AG10803 (cell line): ENCODE measurements at places on chromosomes 7 and 10.

- DNase-seq, result no peak
Measured at GRCh38 chr7:87036985-87037384, 22.5 kb downstream of the ELAPOR2 start.

- DNase-seq, result peak; percentile 39
Measured at GRCh38 chr7:13282377-13282980, 595.0 kb downstream of the ARL4A start.

DNA sequence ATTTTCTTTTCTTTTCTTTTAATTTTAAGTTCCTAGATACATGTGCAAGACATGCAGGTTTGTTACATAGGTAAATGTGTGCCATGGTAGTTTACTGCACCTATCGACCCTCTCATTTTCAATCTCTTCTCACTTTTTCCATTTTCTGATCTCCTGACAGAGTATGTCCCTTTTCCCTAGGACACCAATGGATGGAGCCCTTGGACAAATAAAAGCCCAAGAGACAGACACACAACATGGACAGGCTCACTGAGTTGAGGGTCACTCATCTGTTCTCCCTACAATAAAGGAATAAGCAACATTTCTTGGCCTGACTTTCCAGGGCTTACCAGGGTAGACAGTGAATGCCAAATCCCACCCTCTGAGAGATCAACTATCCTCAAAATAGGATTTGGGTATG lies 15.2 kb upstream of the UBE2D1 start:
- no peak for DNase-seq

- no peak for DNase-seq
Measured at GRCh38 chr10:121087688-121088087, 236.5 kb downstream of the WDR11 start.

DNA sequence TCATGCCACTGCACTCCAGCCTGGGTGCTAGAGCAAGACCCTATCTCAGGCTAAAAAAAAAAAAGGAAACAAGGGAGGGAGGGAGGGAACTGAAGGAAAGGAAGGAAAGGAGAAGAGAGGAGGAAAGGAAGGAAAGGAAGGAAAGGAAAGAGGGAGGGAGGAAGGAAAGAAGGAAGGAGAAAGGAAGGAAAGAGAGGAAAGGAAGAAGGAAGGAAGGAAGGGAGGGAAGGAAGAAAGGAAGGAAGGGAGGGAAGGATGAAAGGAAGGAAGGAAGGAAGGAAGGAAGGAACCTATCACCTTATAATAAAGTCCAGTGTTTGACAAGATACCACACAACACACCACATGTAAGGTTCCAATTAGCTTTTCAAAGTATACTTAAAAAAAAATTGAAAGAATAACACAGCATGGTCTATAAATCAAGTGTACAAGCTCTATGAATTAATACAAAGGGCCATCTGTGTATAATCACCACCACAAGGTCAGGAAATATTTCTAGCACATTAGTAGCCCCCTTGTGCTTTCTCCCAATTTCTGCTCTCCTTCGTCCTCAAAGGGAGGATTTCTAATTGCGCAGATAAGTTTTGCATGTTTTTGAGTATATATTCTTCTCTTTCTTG lies 26.4 kb downstream of the RNF216 start:
- DNase-seq, result no peak

GRCh38 chr10:24349379-24350001 lies 140.6 kb downstream of the KIAA1217 start:
- peak; percentile 30 for DNase-seq

DNA sequence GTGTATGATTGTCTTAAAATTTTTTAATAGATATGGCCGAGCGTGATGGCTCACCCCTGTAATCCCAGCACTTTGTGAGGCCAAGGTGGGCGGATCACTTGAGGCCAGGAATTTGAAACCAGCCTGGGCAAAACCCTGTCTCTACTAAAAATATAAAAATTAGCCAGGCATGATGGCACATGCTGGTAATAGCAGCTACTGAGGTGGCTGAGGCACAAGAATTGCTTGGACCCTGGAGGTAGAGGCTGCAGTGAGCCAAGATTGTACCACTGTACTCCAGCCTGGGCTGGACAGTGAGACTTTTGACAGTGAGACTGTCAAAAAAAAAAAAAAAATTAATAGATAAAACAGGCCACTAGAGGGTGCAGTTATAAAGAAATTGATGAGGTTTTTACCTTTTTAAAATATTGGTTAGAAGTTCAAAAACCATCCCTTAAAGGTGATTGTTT lies 20.5 kb downstream of the NOM1 start:
- peak; percentile 16 for DNase-seq

DNA sequence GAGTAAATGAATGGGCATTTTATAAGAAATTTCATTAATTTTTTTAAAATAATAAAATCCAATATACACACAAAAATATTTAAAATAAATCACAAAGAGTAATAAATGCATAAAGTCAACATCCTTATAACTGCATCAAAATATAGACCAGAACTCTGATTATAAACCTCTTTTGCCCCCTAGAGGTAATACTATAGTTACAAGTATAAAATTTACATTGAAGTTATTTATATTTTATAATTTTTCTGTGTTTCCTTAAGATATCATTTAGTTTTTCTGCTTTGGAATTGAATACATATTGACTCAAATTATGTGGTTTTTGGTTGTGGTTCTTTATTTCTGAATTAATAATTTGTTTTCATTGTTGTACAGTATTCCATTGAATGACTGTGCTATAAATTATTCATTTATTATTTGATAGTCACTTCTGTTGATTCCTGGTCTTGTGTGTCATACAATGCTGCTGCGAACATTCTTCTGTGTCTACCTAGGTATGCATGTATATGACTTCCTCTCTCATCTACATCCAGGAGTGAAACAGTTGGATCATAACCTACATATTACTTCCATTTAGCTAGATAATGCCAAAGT lies 673.6 kb downstream of the IPMK start:
- no peak for DNase-seq

DNA sequence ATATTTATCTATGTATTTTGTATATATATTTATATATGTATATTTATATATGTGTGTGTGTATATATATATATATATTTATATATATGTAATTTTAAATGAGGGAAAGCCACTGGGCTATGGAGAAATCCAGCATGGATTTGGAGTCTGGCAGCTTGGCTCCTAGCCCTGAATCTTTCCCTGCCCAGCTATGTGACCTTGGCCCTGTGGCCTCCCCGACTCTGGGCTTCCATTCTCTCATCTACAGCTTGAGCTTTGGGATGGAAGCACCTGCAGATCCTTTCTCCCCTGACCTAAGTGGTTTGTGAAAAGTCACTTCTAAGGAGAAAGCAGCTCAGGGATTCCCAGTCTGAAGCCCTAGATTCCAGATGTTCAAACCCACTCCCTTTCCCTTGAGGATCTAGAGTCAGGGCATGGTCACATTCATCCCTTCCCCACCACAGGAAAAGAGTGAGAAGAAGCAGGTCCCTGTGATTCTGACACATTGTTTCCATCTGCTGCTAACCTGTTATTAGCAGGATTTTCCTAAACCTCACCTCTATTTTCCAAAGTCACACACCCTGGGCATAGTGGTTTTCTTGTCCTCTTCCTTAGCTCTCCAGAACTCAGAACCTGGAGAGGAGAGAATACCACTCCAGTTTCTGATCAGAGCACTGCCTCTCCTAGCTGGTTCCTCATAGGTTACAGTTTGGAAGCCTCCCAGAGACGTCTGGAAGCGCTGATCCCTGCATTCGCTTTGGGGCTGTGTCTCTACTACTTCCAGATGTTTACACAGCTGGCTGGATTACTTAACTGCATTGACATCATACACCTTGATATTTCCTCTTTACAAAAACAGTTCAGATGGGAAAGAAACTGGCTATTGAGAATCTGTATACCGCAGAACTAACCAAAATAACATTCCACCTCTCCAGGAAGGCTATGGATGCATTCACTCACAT lies 327.5 kb upstream of the ZMIZ1 start:
- peak; percentile 70 for DNase-seq

GRCh38 chr10:124849111-124849773 lies 47.6 kb downstream of the ABRAXAS2 start:
- no peak for DNase-seq

DNA sequence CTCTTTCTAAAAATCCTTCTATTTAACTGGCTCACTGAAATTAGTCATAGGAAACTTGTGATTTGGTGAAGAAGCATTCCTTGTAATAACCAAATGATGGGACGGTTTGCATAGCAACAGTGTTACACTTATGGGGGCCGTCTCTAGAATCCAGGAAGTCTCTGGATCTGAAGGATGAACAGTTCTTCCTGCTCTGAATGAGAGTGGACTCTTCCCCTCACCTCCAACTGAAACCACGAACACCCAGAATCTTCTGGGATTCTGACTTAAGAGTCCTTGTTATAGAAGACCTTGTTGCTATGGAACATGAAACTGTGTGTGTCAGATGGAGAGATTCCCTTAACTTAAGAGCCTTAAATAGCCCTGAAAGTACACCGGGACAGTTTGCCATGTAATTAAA lies 23.2 kb downstream of the NOLC1 start:
- peak; percentile 52 for DNase-seq

DNA sequence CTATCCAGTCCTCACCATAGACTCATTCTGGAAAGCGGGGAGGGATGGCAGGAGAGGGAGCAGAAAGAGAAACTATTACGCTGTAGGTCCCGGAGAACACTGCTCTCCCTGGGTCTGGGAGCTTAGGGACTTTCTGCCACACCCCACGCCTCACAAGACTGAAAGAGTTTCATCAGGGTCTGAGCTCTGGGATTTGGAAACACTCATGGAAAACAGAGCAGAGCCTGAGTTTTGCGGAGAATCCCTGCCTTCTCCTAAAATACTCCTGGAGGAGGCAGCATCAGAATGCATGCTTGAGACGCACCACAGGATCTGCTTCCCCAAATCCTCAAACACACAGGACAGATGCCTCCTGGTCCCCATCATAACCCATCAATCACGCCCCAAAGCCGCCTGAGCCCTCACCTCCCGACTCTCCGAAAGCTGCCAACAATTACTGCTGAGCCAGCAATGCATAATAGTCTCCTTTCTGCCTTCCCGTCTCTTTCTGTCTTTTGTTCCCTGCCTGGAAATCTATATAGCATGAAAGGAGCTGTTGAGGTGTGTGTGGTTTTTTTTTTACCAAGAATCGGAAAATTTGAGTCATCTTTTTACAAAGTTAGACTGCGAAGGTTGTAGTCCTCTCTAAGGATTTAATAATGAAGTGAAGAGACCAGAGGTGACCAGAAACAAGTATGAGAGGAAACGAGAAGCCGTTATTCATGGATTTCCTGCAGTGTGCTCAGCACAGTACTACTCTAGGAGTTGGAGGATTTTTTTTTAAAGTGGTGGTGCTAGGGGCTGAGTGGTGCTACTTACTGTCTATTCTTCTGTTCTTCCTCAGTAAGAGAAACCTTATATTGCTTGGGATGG lies 37.7 kb downstream of the ASB13 start:
- DNase-seq, result peak; percentile 61

- DNase-seq, result peak; percentile 70
Measured at GRCh38 chr10:87961314-87961713, 97.9 kb downstream of the PTEN start.

GRCh38 chr10:113958631-113959382 lies 84.9 kb upstream of the ADRB1 start:
- DNase-seq, result peak; percentile 92

GRCh38 chr10:85098835-85099521 lies 770.6 kb downstream of the CCSER2 start:
- DNase-seq, result no peak

DNA sequence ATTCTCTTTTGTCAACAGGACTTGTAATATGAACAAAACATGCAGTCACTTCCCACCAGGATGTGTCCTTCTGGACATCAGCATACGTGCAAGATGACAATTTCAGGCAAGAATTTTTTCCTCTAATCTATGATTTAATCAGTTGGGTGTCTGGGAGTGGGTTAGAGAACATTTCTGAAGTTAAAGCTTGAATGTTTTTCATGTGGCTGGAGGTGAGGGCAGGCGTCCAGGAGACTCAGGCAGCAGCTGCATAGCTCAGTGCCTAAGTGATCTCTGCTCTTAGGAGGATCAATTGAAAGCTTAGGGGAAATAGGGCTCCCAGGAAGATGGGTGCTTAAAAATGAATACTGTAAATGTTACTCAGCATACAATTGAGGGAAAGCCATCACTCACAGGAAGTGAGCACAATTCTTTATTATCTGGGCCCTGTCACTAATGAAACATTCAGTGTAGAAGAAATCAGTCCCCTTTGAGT lies 457.6 kb upstream of the KLF6 start:
- peak; percentile 95 for DNase-seq

GRCh38 chr7:111059833-111060232 lies 31.1 kb upstream of the LRRN3 start:
- DNase-seq, result peak; percentile 18

GRCh38 chr7:157423348-157423747 lies 86.5 kb downstream of the DNAJB6 start:
- no peak for DNase-seq

DNA sequence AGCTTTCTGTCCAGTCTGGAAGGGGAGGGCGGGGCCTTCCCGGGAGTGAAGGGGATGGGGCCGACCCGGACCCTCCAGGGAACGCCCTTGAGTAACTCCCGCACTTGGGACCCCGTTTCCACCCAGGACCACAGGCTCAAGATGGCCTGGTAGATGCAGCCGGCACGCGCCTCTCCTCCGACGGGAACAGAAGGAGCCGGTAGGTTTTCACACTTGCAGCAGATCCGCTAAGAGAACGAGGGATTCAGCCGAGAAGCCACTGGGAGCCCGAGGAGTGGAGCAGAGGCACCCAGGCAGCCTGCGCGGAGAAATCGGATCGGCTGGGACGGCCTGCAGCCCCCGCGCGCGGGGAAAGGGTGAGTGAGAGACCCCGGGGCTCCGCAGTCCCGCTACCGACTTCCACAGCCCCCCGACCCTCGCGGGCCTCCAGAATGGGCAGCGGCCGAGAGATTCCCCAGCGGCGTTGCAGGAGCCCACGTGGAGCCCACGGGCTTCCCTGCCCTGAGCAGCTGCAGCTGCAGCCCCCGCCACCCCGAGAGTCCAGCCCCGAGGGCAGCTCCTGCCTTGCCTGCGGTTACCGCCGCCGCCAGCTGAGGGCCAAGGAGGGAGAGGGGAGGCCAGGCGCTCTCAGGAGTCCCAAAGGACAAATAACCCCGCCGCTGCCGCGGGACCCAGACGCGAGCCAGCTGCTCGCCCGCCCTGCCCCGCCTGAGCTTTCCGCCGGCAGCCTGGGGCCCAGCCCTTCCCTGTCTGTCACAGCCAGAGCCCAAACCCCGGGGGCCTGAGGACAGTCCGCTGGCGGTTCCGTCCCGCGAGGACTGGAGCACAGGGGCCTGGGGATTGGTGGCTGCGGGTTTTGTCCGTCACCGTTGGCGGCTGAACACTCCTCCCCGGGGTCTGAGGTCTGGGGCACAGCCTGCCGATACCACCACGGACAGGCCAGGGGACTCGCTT lies 21.8 kb downstream of the IFT22 start:
- no peak for DNase-seq

DNA sequence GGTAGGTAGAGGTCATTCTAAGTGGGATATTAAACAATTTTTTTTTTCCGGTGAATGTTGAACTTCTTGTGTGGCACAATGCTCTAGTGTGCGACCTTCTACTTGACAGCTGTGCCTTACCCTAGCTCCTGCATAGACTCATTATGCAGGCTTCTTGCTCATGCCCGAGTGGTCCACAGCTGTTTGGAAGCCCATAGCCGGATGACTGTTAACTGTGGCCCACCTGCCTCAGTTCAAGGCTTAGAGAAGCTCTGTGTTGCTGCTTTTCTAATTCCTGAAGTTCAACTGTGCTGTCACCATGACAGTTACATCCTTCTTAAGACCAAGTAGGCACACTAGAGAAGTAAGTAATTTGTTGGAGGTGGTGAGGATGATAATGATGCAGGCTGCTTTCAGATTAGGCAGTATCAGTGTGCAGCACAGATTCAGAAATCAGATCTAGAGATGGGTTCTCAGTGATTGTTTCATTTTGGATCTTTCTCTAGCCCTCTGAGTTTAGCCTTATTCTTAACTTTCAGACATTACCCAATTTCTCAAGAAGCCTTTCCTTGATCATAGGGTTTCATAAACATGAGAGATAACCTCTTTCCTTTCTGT lies 278.4 kb downstream of the PHF14 start:
- no peak for DNase-seq
